ENCODE measurements at places on chromosomes 5 and 9. TPM values are rescaled to one million over a fixed set of nuclear protein-coding genes. Genes with fewer than 3 reads are reported as not detected.

Gene UNC5A
- total RNA-seq = not detected

Gene IFNA13
- not detected for total RNA-seq

Gene WDR38
- not detected for total RNA-seq

Gene CKMT2
- total RNA-seq = 909 TPM

Gene CDH12
- not detected for total RNA-seq

Gene PDZD2
- 79.5 TPM for total RNA-seq

Gene CDHR2
- not detected for total RNA-seq

Gene CCNB1
- 5.6 TPM for total RNA-seq

Gene RHOBTB3
- total RNA-seq = 56.2 TPM

Gene CRB2
- total RNA-seq = 1.6 TPM

Gene SNCB
- 0.67 TPM for total RNA-seq

Gene SPTLC1
- total RNA-seq = 40.6 TPM

Gene LURAP1L
- total RNA-seq = 2.7 TPM

Gene BTNL3
- total RNA-seq = not detected

Gene ADAMTS6
- 2.2 TPM for total RNA-seq

Gene FOXD4L5
- not detected for total RNA-seq

Gene OBP2B
- not detected for total RNA-seq

Gene ERGIC1
- total RNA-seq = 70.7 TPM

Gene PTGER4
- total RNA-seq = 22.0 TPM

Gene PCDHAC2
- total RNA-seq = 4.1 TPM

Gene SLC6A19
- total RNA-seq = not detected

Gene CCL27
- total RNA-seq = not detected

Gene PCDHGB7
- 6.0 TPM for total RNA-seq

Gene FNIP1
- total RNA-seq = 30.6 TPM
